ENCODE measurements at places on chromosomes 6 and 20.

- DNase-seq: no peak
Measured at GRCh38 chr6:43887340-43887858, 117.4 kb downstream of the VEGFA start.

DNA sequence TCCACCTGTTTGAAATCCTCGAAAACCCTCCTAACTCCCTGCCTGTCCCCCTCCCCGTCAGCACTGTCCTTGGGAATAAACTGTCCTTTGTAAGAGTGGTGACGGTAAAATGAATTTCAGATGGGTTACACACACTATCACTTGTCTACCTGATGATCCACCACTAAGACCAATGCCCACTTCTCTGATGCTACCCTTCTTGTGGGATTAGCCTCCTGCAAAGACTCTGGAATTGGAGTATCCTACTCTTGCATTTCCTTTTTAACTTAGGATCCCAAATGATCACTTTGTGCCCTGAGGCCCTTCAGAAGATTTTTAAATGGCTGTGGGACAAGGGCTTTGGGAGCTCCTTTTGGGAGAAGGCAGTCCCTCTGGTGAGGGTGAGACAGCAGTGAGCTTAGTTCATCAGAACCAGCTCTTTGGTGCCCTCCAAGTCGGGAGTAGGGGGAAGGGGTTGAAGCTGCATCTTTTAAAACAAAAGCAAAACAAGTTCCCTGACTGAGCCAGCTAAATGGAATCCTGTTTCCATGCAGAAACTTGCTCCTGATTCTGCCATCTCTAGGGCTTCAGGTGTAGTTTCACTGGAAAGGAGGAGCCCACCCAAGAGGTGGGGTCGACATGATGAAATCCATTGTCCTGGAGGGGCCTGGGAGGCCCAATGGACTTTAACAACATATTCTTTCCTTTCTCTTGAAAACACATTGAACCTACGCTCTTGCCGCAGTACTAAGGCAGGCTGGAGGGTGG lies 86.5 kb downstream of the ASXL1 start:
- DNase-seq: no peak

- peak; percentile 34 for DNase-seq
Measured at GRCh38 chr6:131950767-131951575, at the start of gene CCN2. CCN2 (minus strand) TSS chr6:131951372; CDS start chr6:131951172, 200 bp downstream.

DNA sequence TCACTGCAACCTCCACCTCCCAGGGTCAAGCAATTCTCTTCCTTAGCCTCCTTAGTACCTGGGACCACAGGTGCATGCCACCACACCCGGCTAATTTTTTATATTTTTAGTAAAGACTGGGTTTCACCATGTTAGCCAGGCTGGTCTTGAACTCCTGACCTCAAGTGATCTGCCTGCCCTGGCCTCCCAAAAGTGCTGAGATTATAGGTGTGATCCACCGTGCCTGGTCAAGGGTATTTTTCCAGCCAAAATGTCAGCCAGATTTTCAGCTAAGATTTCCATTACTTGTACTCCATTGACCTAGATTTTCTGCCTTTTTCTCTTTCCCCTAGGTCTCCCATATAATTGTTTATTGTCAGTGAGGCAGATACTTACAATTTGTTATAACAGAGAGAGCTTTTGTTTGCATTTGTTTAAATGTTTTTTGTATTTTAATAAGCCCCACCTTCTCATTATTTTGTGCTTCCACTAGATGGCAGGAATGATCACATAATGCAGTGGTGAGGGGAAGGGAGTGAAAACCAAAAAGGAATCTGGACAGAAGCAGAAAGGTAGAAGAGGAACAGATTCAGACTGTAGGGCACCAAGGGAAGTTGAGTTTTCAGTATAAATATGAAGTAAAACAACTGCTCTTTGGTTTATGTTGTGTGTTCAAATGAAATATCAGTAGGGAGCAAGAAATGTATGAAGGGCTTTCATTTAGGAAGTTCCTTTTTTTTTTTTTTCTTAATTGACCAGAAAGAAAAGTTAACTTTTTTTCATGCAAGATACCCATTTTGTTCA lies 29.7 kb downstream of the RPF2 start:
- peak; percentile 23 for DNase-seq

DNA sequence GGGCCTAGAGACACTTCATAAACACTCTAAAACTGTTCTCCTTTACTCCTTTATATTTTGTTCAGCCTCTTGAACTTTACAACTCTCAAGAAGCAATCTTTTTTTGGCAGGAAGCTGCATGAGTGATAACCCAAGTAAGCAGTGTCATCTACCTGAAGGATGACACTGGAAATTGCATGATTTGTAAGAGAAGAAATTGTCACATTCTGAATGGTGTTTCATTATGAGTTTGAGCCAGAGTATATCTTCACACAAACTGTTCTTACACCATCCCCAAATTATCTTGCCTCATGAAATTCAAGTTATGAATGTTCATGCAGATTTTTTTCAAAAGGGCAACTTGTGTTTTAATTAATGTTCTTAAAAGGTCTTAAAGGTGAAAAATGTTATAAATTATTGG lies 799.3 kb downstream of the TBC1D32 start:
- DNase-seq: no peak

DNA sequence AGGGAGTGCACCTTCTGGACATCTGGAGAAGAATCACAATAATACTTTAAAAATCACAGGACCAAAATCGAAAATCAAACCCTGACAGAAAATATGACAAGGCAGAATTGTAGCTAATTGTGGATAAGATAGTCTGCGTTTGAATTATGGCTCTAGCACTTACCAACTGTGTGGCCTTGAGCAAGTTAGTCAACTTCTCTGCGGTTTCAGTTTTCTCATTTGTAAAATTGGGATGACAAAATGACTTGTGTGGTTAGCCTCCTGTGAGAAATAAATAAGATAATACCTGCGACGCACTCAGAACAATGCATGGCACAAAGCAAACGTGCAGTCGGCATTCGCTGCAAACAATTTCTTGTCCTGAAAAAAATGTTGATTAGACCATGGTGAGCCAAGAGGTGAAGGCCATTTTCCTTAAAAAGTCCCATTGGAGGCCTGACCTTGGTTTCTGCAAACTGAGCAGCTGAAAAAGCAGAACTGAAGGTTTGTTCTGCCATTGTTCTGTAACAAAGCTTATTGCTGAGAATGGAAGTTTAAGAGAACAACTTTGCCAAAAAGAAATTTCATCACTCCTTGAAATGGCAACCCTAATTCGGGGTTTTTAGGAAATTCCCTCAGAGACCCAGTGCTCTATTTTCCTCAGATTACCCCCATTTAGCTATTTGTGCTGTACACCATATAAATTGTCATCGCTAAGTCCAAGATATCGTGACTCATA lies 266.3 kb downstream of the ERMARD start:
- DNase-seq: no peak

DNA sequence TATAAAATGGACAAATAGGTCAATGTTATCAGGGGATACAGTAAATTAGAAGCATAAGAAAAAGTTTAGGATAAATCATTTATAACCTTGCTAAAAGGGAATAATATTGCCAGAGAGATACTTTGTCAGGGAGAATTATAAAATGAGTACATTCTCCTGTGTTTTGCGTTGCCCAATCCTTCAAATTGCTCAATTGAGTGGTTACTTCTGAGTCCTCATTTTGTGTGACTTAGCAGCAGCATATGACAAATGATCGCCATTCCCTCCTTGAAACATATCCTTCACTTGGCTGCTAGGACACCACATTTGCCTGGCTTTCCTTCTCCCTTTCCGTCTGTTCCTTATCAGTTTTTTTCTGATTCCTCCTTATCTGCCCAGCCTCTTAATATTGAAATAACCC lies 106.7 kb upstream of the FLRT3 start:
- DNase-seq: no peak

DNA sequence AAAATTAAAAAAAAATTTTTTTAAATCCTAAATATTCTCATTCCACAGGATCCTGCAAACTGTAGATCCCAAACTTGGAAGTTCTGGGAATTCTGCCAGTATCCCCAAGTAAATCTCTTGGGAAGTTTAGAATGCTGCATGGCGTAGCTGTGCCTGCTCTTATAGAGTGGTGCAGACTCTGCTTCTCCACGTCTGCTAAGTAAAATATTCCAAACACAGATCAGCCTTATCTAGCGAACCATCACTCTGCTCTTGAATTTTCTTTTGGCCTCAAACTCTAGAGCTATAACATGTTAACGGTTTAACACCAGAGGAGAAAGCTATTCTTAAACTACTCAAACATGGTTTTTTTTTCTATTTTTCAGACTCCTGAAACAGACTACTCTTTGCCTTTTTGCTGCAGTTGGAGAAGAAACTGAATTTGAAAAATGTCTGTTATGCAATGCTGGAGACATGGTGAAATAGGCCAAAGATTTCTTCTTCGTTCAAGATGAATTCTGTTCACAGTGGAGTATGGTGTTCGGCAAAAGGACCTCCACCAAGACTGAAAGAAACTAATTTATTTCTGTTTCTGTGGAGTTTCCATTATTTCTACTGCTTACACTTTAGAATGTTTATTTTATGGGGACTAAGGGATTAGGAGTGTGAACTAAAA lies 138.5 kb upstream of the AKAP12 start:
- DNase-seq: no peak

GRCh38 chr20:14956026-14956425 lies 618.6 kb upstream of the FLRT3 start:
- DNase-seq: no peak

DNA sequence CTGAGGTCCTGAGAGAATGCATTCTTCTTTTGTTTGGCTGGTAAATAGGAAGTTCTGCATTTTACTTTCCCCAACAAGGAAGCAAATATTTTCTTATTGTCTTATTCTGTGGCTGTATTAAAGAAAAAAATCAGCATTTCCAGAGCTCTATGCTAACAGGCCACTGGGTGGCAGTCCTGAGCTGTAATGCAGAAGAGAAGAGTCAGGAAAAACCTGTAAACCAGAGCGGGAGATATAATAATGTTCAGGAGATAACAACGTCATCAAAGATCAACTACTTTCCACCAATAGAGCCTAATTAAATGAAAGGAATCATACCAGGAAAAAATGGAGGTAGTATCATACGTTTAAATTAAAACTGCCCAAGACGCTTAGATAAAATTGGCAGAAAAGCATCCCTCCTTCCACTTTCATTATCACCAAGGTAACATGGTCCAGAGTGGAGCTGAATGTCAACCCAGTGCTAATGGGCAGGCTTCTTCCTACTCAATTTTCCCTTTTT lies 55.6 kb upstream of the CARMIL1 start:
- peak; percentile 47 for DNase-seq

GRCh38 chr6:150928882-150929281 lies 63.4 kb downstream of the MTHFD1L start:
- no peak for DNase-seq
